ENCODE measurements at places on chromosomes 11 and 22. TPM values are rescaled to one million over a fixed set of nuclear protein-coding genes. Genes with fewer than 3 reads are reported as not detected.

PNPLA5 gene
- 0.18 TPM for total RNA-seq

PIWIL4 gene
- 0.56 TPM for total RNA-seq

DNA sequence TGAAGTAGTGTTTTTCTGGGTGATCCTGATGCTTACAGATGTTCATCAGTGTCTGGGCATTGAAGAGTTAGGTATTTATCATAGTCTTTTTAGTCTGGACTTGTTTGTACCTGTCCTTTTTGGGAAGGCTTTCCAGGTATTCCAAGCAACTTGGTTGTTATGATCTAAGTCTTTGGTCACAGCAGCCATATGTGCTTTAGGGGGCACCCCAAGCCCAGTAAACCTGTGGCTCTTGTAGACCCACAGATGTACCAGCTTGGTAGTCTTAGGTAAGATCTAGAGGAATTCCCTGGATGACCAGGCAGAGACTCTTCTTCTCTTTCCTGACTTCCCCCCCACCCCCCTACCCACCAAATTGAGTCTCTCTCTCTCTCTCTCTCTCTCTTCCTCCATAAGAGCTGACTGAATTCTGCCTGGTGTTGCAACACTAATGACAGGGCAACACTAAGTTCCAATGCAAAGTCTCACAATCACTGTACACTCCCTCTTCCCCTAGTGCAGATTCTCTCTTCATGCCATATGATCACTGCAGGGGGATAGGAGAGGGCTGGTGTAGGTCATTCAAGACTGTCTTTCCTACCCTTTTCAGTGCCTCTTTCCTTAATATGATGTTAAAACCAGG is 24.5 kb upstream of the MMP8 start:
- DNase-seq = no peak
- H3K27me3 ChIP-seq = peaks cover 19% of the 10 kb centered on the region
- no peak overlapping the region for H3K4me3 ChIP-seq
- H3K4me1 ChIP-seq = no peaks in the 10 kb centered on the region

GRCh38 chr22:42993651-42994275 is 21.2 kb downstream of the PACSIN2 start:
- no peak overlapping the region for H3K4me3 ChIP-seq
- H3K36me3 ChIP-seq = no peaks in the 10 kb centered on the region
- peaks cover 40% of the 10 kb centered on the region for H3K4me1 ChIP-seq
- peak; percentile 60 for DNase-seq
- H3K27ac ChIP-seq = peak overlapping the region; percentile 98

GRCh38 chr11:57474017-57474802 is 13.9 kb downstream of the RTN4RL2 start:
- no peak overlapping the region for H3K4me3 ChIP-seq
- no peaks in the 10 kb centered on the region for H3K36me3 ChIP-seq
- H3K27me3 ChIP-seq = peaks cover 33% of the 10 kb centered on the region

GRCh38 chr11:47786373-47786772 is 19.2 kb upstream of the FNBP4 start:
- DNase-seq = peak; percentile 50
- no peak overlapping the region for H3K27ac ChIP-seq
- no peaks in the 10 kb centered on the region for H3K4me1 ChIP-seq
- H3K36me3 ChIP-seq = peaks cover 31% of the 10 kb centered on the region

SCN4B gene
- 0.18 TPM for total RNA-seq

All from IMR-90 (cell line).